ENCODE measurements at places on chromosomes 13 and 19.

DNA sequence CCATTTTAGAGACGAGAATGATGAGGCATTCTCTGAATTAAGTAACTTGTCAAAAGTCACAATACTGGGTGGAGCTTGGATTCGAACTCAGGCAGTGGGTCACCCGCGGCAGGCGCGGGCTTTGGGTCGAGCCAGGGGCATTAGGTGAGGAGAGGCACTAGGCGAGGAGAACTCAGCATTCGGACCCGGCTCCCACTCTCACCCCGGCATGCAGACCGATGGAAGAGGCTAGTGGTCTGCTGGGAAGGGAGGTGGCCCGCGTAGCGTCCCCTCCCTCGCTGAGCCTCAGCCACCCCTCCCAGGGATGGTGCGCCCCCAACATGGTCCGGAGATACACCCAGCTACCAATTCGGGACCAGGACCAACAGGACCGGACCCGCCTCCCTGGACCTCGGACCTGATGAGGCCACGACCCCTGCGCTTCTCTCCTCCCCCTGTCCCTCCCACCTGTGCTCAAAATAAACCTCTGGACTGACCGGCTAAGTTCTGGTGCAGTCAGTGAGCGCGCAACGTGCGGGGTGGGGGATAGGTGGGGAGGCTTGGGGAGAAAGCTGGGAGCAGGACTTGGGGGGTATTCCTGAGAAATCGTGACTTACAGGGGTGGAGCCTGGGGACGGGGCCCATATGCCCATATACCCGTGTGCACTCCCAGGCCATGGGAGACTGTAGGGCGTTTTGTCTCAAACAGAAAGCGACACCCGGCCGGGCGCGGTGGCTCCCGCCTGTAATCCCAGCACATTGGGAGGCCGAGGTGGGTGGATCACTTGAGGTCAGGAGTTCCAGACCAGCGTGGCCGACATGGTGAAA, 1.3 kb upstream of the SNAPC2 start:
- DNase-seq: no peak

DNA sequence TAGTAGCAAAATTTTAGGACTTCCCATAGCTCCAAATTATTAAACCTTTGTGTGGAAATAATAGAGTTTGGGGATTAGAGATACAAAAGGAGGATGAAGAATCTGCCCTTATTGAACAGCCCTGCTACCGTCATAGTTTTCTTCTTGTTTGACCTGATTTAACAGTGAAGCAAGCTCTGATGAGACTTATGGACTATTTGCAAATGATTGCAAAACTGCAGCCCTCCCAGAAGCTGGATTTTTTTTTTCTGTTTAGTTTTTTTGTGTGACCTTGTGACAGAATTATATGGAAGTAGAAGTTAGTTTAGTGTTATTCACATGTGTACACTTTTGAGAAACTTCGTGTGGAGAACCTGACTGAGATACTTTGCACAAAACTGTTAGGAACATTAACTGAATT, 267.8 kb downstream of the KCNRG start:
- DNase-seq: no peak

GRCh38 chr19:24051516-24051915, 35.5 kb upstream of the ZNF254 start:
- DNase-seq: no peak

DNA sequence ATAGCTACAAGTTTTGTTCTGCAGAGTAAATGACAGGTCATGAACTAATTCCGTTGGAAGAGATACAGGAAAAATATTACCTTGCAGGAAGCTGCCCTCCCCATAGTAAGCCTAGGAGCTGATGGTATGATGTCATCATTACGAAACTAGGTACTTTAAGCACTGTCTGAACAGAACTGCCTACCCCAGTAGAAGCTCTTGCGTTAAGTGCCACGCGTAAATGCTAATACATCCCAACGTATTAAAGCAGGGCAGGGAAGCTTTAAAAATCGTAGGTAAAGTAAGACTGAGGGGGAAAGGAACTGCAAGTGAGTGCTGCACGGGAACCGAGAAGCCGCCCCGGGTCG, 572 bp downstream of the UGGT2 start:
- no peak for DNase-seq

- no peak for DNase-seq
Measured at GRCh38 chr13:112638157-112638750, 50.3 kb upstream of the TUBGCP3 start.

- no peak for DNase-seq
Measured at GRCh38 chr19:47547199-47547598, 25.7 kb downstream of the ZNF541 start.

DNA sequence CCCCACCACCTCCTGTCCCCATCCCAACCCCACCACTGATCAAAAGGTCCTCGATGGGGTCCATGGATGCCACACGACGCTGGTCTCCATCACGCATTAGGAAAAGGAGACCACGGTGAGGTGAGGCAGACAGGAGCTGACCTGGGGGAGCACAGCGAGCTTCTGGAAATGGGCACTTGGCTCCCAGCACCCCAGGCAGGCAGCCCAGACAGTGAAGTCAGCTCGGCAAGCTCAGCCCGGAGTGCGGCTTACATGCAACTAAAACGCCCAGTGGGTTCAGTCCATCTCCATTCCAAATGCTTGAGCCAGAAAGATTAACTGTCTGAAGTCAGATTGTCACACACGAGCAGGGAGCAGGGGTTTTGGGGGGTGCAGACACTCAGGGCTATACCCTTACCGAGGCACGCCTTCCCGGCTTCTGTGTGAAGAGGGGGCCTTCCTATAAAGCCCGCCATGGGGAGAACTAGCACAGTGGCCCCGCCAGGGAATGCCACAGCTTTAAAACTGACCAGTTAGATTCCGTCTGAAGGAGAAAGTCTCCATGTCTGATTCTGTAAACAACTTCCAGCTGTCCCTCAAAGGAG, 79.4 kb downstream of the SPACA7 start:
- no peak for DNase-seq

DNA sequence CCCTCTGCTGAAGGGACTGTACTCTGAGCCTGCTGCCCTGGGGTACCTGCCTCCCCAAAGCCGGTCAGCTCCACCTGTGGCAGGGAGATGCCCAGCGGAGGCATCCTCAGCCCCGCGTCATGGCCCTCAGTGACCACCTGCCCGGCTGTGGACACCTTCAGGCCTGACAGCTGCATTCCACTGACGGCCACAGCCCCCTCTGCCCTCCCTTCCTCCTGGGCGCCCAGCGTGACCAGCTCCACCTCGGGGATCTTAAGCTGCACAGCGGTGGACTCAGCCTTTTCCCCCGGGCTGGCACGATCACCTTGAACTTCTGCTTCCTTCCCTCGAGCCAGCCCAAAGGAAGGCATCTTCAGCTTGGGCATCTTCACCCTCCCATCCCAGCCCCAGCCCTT, 4.8 kb upstream of the HIPK4 start:
- DNase-seq: no peak

DNA sequence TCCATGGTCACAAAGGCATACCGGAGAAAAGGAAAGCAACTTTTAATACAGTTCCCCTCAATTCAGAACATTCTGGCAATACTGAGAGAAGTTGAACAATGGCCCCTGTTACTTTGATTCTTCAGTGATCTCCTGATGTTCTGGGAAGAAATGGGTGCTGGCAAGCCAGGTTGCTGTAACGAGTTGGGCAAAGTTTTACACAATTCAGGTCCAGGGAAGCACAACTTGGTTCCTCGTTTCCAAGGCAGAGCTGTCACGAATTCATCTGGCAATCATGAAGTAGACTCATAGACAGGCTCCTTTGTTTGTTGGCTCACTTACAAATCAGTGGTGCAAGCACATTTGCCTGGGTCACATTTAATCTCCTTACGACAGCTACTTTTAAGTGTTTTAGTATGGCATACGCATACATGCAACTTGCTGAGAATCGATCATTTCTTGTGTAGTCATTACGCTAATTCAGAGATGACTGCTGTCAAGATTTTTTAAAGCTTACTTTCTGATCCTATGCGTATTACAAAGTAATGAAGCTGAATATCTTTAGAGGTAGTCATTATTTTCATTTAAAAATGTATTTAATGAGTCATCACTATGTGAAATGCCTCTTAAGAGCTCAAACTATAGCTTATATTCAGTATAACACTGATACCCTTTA, 174.7 kb downstream of the GPC5 start:
- no peak for DNase-seq

GRCh38 chr19:1153891-1154730, 20.0 kb downstream of the SBNO2 start:
- DNase-seq: no peak

- DNase-seq: no peak
Measured at GRCh38 chr13:31731921-31732320, 7.4 kb upstream of the RXFP2 start.

DNA sequence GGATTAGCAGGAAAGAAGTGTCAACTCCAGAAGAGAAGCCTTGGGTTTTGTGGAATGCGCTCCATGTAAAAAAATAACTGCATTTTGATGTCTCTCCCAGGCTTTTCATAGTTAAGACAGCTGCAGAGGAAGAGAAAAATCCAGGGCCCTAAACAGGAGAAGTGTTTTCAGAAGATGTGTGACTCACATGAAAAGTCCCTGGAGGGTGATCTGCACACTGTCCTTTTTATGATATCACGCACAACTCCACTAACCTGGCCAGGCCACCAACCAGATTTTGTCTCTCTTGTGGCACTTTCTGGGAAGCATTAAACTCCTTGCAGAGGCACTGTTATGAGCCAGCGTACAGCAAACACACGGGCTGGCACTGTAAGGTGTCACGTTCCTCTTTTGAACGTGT, 267.3 kb downstream of the FGF9 start:
- DNase-seq: no peak

- DNase-seq: no peak
Measured at GRCh38 chr13:96193728-96194310, 103.9 kb downstream of the HS6ST3 start.

GRCh38 chr19:34707661-34708060, 26.4 kb upstream of the ZNF181 start:
- no peak for DNase-seq

- no peak for DNase-seq
Measured at GRCh38 chr13:38045278-38046048, 175.9 kb upstream of the TRPC4 start.

GRCh38 chr19:19570571-19570970, 32.5 kb downstream of the CILP2 start:
- DNase-seq: no peak

DNA sequence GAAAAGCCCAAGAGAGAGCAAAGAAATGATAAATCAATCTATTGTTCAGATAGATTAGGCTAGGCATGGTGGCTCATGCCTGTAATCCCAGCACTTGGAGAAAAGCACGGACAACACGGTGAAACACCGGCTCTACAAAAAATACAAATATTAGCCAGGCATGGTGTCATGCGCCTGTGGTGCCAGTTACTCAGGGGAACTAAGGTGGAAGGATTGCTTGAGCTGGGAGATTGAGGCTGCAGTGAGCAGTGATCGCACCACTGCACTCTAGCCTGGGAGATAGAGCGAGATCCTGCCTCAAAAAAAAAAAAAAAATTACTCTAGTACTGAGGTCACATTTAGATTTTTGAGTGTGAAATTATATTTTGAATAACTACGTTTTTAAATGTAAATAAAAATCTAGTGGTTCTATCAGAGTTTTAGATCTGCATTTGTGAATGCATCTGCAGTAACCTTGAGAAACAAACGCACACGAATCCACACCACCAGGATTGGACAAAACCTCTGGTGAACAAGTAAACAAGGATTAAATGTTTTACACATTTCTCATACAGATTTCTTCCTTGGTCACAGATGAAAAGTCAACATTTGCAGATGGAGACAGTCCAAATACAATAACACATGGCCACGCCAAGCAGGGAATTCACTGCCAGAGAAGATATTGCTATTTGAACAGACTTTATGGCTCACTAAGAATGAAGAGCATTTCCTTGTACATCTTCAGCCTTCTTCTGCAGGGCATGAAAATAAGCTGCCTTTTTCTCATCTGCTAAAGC, 917.6 kb downstream of the PCDH9 start:
- no peak for DNase-seq

GRCh38 chr19:42250666-42251531, 4.0 kb downstream of the ERF start:
- no peak for DNase-seq

DNA sequence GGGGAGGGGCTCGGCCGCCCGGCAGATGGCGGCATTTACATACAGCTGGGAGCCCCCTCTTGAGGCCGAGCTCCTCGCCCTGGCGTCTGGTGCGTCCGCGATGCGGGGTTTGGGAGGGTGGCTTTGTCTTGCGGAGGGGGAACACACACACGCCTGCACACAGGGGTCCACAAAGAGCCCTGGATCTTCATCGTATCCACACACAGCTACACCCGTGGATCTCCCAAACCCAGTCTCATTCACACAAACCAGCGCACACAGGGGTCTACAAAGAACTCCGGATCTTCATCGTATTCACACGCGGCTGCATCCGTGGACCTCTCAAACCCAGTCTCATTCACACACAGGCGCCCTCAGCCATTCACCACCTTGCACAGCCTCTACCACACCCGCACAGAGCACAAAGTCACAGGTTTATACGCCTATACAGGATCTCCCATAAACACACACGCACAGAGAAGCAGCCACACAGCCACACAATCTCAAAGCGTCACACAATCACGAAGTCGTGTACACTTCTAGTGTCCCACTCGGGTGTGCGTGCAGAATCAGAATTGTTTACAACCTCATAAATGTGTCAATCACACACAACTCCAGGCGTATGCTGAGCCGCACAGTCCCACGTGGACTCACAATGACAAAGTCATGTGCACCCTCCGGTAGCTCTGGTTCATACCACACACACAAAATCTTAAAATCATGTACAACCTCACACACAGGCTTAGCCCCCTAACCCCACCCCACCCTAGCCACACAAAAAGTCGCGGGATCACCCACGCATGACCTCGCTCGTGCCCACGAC, 550 bp upstream of the DLL3 start:
- DNase-seq: no peak

DNA sequence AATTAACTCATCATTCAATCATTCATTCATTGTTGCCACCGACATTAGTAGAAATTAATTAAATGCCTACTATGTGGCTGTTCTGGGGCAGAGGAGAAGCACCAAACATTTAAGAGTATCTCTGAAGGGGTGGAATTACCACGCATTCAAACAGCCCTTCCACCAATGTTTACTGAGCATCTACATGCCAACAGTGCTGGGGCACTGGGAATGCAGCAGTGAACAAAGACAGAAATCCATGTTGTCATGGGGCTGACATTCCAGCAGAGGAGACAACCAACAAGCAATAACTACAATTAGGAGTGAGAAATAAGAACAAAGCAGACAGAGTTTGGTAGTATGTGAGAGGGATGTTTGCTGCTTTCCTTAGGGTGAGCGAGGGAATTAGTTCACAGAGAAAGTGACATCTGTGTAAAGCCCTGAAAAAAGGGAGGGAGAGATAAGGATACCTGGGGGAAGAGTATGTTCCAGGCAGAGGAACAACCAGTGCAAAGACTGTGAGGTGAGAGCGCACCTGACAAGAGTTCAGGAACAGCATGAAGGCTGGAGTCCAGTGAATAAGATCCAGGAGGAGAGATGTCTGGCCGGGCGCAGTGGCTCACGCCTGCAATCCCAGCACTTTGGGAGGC, 1.3 kb upstream of the PAK4 start:
- DNase-seq: no peak
